ENCODE measurements at places on chromosomes 7 and 10.
A peak's percentile ranks its signal among the peaks of the same experiment; 100 is the strongest.

DNA sequence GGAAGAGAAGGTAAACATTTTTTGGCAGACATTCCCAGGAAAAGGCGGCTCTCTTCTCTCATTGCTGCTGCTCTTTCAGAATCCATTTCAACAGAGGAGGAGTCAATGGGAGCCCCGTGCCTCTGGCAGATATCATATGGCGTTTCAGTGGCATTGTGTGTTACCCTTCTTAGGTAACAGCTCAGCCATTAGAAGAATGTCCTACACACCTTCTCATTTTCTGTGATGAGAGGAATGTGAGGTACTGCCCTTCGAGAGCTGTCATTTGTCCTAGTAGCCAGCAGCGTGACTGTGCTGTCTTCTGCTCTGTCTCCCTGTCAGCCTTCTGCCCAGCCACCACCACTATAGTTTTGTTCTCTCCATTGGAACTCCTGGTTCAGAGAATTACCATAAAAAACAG lies 102.4 kb downstream of the EGFR start:
- no peak for DNase-seq

- DNase-seq: peak; percentile 11
These were observed 909 bp upstream of the AKR1D1 start for GRCh38 chr7:138075350-138075749.

- no peak for DNase-seq
These were observed 164.3 kb downstream of the BAMBI start for GRCh38 chr10:28841625-28842024.

DNA sequence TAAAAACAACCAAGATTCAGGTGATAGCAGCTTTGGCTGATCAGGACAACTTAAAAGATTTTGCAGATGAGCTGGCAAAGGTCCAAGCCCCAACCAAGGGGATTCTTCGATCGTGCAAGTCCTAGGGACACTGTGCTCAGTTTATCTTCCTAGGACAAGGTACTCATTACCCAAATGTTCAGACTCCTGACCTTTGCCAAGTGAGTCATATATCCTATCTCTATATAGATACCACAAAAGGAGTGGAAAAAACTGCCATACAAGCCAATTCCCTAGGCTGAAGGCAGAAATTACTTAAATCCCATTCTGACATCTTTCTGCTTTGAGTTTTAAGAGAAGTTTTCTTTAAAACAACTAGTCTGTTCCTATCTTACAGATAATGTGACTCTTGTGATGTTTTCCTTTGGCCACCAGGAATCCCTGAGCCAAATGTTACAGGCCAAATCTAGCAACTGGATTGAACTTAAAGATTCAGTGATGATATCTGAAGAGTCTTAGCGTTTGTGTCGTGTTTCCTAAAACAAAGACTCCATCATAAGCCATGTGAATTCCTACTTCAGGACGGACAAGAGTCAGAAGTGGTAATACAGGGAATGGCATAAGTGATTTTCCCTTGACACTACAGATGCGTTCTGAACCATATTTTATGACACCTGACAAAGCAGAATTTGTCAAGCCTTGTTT lies 142.6 kb upstream of the ASAH2 start:
- DNase-seq: no peak

- no peak for DNase-seq
These were observed 101.5 kb downstream of the CHCHD3 start for GRCh38 chr7:132980402-132980801.

GRCh38 chr7:46879783-46880182 lies 702.1 kb downstream of the TNS3 start:
- no peak for DNase-seq

- DNase-seq: no peak
These were observed 9.2 kb downstream of the CPN1 start for GRCh38 chr10:100072514-100072913.

DNA sequence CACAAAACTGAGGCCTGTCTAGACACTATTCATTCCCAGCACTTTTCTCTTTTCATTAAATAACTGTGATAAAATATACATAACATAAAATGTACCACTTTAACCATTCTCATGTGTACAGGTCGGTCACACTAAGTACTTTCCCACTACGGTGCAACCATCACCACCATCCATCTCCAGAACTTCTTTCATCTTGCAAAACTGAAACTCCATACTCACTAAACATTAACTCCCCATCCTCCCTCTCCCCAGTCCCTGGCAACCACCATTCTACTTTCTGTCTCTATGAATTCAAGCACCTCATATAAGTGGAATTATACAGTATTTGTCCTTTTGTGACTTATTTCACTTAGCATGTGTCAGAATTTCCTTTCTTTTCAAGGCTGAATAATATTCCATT lies 53.0 kb downstream of the ARHGAP12 start:
- no peak for DNase-seq

Measured in globus pallidus (tissue), 1 donor.